ENCODE measurements at places on chromosomes 7 and 10.

DNA sequence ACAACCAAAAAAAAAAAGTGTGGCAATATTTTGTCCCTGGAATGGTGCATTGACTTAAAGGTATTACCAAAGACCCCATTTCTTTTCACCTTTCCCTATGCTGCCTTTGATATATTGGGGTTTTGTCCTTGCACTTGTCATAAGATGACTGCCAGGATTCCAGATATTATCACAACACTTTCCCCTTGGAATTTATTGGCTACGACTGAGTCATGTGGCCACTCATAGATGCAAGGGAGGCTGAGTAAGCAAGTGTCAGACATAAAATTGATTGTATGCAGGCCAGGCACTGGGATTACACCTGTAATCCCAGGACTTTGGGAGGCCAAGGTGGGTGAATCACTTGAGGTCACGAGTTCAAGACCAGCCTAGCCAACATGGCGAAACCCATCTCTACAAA, 83.6 kb downstream of the PPP1R3C start:
- DNase-seq = no peak

DNA sequence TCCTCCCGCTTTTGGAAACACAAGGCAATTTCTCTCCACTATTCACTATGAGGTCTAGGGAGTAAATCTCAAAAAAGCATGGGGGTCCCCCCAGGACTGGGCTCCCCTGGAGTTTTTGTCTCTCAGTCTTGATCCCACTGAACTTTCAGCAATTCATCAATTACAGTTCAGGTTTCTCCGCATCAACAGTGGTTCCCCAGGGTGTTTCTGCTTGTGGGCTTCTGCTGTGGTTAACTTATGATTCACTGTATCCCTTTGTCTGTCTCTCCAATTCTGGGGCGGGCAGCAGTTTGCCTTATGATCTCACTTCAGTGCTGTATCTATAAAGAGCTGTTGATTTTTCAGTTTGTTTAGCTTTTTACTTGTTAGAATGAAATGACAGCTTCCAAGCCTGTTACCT, 142.6 kb upstream of the CDC14C start:
- DNase-seq = no peak

DNA sequence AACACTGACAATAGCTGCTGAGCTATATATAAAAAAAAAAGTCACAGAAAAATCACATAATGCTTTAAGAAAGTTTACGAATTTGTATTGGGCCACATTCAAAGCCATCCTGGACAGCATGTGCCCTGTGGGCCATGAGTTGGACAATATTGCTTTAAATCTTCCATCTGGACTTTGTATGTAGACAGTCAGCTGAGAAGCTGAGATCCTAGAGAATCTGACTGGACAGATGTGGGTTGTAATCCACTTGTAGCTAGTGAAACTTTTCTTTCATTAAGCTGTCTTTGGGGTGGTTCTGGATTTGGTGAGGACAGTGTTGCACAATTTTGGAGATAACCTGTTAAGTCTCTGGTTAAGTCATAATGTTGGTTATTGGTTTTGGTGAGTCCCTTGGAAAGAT, 824.5 kb downstream of the CCSER2 start:
- DNase-seq = no peak

GRCh38 chr10:103153302-103154197, 39.5 kb downstream of the NT5C2 start:
- no peak for DNase-seq

DNA sequence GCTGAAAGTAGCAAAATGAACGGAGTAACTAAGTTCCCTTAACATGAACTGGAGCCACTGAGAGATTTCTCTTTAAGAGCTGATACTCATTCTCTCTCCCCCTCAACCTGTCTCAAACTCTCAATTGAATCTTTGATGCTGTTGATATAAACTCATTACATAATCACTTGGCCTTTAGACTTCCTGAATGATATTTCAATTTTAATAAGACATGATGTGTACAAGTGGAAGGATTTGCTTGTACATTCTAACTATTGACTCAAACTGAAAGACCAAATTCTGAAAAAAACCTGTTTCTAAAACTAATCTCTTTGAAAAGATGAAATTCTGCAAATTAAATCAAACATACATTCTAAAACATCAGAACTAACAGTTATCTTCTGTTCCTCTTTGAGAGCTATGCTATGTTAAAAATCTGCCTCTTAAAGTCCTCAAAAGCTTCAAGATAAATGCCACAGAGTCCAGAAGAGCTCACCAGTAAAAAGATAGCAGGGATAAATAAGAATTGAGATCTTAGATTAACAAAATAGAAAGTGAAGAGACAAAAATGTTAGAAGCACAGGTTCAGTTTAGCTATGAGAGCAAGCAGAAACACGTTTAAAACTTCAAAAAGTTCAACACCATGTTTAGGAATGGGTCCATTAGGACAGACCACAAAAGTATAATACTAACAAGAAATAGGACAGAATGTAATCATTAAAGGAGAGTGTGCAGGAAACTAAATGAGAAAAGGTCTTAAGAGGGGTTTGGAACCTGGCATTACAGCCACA, 46.1 kb downstream of the TNPO3 start:
- DNase-seq = no peak

DNA sequence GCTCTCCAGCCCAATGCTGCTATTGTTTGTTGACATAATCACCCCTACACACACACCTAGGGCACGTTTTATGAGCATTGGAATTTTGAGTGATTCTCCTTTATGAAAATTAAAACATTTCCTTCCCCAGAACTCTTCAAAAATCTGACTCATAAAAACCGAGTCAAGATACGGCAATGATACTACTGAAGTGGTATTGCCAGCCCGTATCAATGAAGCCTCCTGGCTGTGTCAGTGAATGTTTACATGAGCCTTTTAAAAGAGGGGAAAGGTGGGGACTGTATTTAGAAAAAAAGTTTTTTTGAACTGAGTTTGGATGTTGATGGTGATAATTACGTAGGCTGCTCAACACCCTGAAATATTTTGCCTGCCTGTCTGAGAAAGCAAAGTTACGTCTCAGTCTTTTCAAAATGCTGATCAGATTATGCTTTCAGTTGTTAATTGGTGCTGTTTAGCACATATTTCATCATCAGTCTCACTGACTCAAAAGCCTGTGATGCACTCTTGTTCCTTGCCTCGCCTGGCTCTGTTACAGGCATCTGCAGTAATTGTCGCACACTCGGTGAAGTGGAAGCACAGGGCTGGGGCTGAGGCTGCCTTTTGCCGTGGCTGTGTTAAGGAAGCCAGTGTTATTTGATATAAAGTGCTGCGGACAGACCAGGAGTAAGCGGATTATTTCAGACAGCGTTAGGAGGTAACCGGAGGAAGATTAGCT, 157.4 kb upstream of the TCF7L2 start:
- DNase-seq = no peak

GRCh38 chr7:116305485-116306408, 95.4 kb downstream of the TES start:
- DNase-seq = no peak

DNA sequence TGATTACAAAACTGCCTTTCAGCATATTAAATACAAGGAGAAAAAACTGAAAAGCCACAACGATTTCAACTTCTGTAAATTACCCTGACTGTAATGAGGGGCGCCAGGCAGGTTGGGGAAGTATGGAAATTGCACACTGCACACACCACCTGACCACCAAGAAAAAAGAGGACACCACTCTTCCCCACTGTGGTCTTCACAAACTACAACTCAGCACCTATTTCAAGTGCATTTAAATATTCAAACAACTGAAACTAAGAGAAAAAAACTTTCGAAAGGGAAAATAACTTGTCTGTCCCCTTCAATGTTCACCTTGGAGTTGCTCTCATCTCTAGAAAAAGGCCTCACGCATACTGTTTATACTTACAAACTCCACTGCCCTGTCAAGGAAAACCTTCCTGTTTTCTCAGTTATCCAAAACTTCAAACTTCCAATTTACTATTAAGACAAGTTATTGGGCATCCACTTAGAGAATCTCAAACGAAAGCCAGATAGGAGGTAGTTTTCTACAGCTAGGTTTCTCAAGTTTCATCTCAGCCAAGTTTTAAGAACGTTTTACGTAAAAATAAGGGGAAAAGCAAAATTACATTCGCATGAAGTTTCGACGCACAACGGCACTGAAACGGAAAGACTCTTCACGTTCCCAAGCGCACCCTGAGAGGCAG, 1.4 kb downstream of the LARP4B start:
- no peak for DNase-seq

- no peak for DNase-seq
Observed at GRCh38 chr7:12107841-12108254, 103.2 kb upstream of the TMEM106B start.

GRCh38 chr7:16479591-16479990, 14.1 kb upstream of the SOSTDC1 start:
- no peak for DNase-seq

DNA sequence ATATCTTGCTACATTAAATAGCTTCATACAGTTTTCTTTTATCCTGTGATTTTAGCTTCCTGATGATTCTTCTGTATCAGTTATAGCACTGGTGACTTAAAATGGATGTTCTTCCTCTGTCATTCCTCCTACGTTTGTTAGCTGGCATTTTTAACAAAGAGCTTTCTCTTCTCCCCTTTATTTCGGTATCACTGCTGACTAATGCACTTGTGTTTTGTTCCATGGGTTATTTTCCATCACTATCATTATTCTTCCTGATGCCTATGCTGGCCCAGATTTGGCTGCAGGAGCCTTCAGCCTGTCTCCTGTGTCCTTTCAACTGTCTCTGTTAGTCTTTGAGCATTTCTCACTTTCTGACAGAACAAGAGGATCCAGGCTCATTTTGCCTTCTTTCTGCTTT, 13.1 kb downstream of the BMS1 start:
- DNase-seq = no peak

GRCh38 chr10:132547421-132547861, 9.9 kb downstream of the INPP5A start:
- no peak for DNase-seq

DNA sequence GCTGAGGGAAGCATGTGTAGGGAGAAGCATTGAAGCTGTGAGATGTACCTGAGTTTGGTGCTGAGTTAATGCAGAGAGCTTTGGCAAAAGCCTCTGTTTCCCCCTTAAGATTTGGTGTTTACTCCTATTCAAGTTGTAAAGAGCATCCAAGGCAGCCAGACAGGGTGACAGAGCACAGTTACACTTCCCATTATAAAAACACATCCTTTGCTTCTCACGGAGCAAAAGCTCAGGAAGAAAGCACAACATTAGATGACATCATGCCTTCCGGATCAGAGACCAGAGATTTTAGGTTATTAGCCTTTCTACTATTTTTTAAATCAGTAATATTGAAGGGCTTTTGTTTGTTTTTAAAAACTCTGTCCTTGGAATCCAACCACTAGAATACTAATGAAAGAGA, 182.9 kb downstream of the DOCK4 start:
- DNase-seq = no peak

Data from activated CD8-positive, alpha-beta memory T cell treated with anti-CD3 and anti-CD28 coated beads for 48 hours (primary cell).